ENCODE measurements at places on chromosomes 2 and 18. TPM values are rescaled to one million over a fixed set of nuclear protein-coding genes. Genes with fewer than 3 reads are reported as not detected.

GRCh38 chr2:205017381-205017780 is 472.1 kb downstream of the PARD3B start:
- no peak for DNase-seq

The CABYR gene
- total RNA-seq, result 34.6 TPM

The TCF23 gene
- not detected for total RNA-seq

DNA sequence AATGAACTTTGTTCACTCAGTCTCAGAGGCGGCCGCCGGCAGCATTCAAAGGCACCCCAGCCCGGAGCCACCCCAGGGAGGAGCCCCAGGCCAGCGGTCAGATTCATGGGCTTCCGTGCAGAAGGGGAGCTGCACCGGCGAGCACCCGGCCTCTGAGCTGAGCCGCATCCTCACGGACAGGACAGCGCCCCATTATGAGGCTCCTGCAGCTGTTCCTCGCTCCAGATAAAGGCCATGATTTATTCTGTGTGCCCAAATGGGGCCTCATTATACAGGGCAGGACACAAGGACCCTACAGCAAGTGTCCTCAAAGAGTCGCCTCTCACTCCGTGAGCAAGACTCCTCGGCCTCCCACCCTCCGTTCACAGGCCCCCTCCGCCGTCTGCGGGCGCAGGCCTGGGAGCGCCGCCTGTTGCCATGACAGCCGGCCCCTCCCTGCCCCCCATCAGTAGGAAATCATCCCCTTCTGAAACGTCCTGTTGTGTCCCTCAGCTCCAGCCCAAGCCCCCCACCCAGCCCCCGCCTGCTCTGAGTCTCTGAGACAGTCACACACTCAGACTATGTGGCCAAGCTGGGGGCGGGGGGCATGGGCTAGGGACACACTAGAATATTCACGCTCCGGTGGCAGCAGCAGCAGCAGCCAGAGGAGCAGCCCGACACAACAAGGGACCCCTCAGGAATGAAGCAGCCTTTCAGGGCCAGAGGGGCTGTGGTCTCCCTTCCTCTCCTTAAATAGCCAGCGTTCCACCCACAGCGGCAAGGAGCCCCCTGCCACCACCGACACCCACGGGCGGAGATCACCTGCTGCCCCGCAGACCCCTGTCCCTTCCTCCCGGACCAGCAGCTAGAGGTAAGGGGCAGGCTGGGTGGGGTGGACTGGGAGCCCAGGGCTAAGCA is at the start of gene GPR17:
Gene GPR17 (plus strand): TSS at position 759 of the 897 bp plus-strand sequence. CDS start 4,583 bp downstream, outside the sequence.
- DNase-seq, result no peak

DNA sequence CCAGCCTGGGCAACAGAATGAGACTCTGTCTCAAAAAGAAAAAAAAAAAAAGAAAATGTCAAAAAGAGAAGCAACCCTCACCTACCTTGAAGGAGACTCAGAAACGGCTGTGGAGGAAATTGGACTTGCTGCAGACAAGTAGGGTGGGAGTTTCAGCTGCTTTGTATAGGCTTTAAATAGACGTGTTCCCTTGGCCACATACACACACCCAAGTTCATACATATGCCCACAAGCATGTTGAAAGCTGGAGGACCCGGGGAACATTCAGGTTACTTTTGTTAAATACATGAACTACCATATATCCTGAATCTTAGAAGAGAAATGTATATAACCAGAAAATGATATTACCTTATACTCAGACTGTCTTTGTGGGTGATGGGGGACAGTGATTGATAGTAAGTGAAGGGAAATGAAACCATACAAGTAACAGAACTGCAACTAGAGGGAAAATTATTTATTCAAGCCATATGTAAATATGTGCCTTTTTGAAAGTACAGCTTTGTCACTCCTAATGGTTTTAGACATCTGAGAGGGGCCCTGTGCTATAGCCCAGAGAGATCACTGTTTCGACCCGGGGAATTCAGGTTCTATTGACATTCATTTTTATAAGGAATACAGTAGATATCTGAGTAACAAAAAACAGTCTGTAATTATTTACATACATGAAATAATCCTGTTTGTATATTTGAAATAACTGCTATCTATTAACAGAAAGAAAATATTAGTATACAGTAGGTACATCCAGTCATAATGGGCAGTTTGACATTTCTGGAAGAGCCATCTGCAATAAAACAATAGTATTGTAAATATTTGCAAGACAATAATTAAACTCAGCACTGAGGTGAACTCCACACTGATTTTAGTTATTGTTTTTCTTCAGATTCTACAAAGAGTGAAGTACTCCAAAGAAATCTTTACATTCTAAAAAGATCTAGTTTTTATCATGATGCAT is 48.0 kb upstream of the TGIF1 start:
- no peak for DNase-seq

The SCYGR4 gene
- not detected for total RNA-seq

GRCh38 chr2:69770747-69771146 is 28.8 kb downstream of the ANXA4 start:
- no peak for DNase-seq

Data from occipital lobe (tissue), 3 donors.